Stimulated activated memory B cell treated with anti-CD40 and anti-IgM and Interleukin-4, amounts not matched to agents 10 μg/mL and 1 μg/mL and 100 μg/mL, for 72 hours (primary cell): ENCODE measurements at places on chromosomes 2 and 18.

- H3K36me3 ChIP-seq: no peaks in the 10 kb centered on the region
- no peaks in the 10 kb centered on the region for H3K4me1 ChIP-seq
- peaks cover 7% of the 10 kb centered on the region for H3K27me3 ChIP-seq
- no peak for ATAC-seq
- no peak overlapping the region for H3K4me3 ChIP-seq
- no peak overlapping the region for H3K27ac ChIP-seq
Measured at GRCh38 chr2:221975151-221975550, 323.6 kb downstream of the PAX3 start.

- H3K27ac ChIP-seq: no peak overlapping the region
- no peak for ATAC-seq
- no peaks in the 10 kb centered on the region for H3K4me1 ChIP-seq
- H3K27me3 ChIP-seq: peaks cover 21% of the 10 kb centered on the region
- H3K36me3 ChIP-seq: no peaks in the 10 kb centered on the region
Measured at GRCh38 chr2:3041841-3042600, 335.6 kb downstream of the EIPR1 start.

DNA sequence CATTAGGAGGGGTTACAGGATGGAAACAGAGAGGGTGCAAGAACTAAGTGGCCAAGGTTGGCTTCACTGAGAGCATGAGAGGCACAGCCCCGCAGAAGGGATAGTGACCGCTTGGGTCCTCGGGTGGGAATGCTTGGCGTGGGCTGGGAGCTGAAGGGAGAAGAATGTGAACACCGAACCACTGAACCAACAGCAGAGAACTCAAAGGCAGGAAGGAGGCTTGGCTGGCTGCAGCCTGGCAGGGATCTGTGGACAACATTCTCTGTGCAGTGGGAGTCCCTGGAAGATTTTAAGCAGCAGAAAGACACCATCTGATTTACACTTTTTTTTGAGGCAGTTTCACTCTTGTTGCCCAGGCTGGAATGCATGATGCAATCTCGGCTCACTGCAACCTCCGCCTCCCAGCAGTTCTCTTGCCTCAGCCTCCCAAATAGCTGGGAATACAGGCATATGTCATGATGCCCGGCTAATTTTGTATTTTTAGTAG lies 33.9 kb downstream of the SOWAHC start:
- H3K27ac ChIP-seq: no peak overlapping the region
- no peaks in the 10 kb centered on the region for H3K36me3 ChIP-seq
- no peaks in the 10 kb centered on the region for H3K4me1 ChIP-seq
- H3K27me3 ChIP-seq: peaks cover 16% of the 10 kb centered on the region

- H3K36me3 ChIP-seq: peaks cover 63% of the 10 kb centered on the region
- H3K4me1 ChIP-seq: peaks cover 6% of the 10 kb centered on the region
Measured at GRCh38 chr18:9239720-9240119, 94.9 kb upstream of the TWSG1 start.

DNA sequence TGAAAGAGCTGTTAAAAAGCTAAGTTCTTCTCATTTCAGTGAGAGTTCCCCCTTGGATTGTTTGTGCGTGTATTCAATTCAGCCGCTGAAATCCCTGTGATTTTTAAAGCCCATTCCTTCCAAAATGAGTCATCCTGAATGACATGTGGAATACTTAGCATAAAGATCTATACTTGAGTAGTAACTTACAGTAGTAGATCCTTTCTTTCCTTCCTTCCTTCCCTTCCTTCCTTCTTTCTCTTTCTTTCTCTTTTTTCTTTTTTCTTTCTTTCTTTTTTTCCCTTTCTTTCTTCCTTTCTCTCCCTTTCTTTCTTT lies 18.2 kb upstream of the SOX11 start:
- H3K36me3 ChIP-seq: no peaks in the 10 kb centered on the region
- peaks cover 26% of the 10 kb centered on the region for H3K27me3 ChIP-seq
- H3K4me3 ChIP-seq: no peak overlapping the region
- no peak overlapping the region for H3K27ac ChIP-seq

- H3K4me1 ChIP-seq: no peaks in the 10 kb centered on the region
- no peak for ATAC-seq
- H3K36me3 ChIP-seq: no peaks in the 10 kb centered on the region
- no peak overlapping the region for H3K4me3 ChIP-seq
- no peak overlapping the region for H3K27ac ChIP-seq
Measured at GRCh38 chr2:160609346-160609745, 115.7 kb upstream of the RBMS1 start.

GRCh38 chr2:153068052-153068451 lies 349.6 kb downstream of the ARL6IP6 start:
- H3K27me3 ChIP-seq: no peaks in the 10 kb centered on the region
- no peak overlapping the region for H3K27ac ChIP-seq
- ATAC-seq: no peak
- H3K36me3 ChIP-seq: no peaks in the 10 kb centered on the region
- no peak overlapping the region for H3K4me3 ChIP-seq

DNA sequence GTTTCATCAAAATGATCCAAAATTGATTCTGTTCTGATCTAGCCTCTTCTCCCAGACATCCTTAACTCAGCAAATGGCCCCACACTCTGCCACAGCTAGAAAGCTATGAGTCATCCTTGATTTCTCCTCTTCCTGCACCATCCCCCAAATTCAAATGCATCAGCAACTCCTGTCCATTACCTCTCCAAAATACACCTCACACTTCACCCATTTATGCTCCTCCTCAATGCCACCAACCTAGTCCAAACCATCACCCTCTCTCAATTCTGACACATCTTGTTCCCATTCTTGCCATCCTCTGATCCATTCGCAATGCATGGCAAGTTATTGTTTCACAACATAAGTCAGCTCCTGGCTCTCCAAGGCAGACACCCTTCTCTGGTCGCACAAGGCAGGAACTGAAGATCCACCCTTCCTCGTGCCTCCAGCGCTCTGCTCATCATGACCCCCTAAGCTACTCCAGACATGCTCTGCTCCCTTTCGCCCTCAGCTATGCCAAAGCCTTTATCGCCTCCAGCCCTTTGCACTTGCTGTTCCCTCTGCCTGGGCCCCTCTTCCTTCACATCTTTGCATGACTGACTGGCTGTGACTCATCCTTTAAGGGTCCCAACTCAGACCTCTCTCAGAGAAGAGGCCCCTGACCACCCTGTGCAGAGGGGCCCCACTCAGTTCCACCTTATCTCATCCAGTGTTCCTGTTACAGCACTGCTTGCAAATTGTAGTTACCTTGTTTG lies 83.6 kb downstream of the MREG start:
- H3K4me1 ChIP-seq: no peaks in the 10 kb centered on the region
- peaks cover 4% of the 10 kb centered on the region for H3K36me3 ChIP-seq
- ATAC-seq: no peak
- H3K27ac ChIP-seq: no peak overlapping the region

DNA sequence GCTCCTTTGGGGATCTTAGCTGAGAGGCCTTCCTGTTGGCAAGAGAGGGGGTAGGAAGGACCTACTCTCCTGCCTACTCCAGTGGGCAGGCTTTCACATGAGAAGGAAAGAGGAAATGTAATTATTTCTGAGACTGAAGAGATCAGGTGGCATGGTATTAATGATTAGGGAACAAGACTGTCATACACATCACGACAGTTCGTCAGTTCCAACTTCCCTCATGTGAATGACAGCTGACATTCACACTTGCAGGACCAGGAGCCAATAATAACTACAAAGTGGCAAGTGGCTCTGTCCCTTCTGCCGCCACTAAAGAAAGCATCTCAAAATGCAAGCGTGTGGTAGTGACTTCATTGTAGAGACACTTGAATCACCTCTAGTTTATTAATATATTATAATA lies 90.0 kb downstream of the ZCCHC2 start:
- H3K27ac ChIP-seq: no peak overlapping the region
- H3K36me3 ChIP-seq: no peaks in the 10 kb centered on the region
- H3K4me1 ChIP-seq: peaks cover 14% of the 10 kb centered on the region
- no peak overlapping the region for H3K4me3 ChIP-seq

- ATAC-seq: no peak
- H3K4me3 ChIP-seq: no peak overlapping the region
- peaks cover 54% of the 10 kb centered on the region for H3K36me3 ChIP-seq
- H3K4me1 ChIP-seq: no peaks in the 10 kb centered on the region
Measured at GRCh38 chr2:135230150-135230549, 178.1 kb downstream of the RAB3GAP1 start.

- no peaks in the 10 kb centered on the region for H3K27me3 ChIP-seq
- H3K36me3 ChIP-seq: no peaks in the 10 kb centered on the region
- no peak overlapping the region for H3K4me3 ChIP-seq
- H3K4me1 ChIP-seq: no peaks in the 10 kb centered on the region
Measured at GRCh38 chr18:42654556-42654955, 460.9 kb downstream of the RIT2 start.

GRCh38 chr18:10669441-10670100 lies 143.7 kb downstream of the NAPG start:
- no peak for ATAC-seq
- H3K4me1 ChIP-seq: no peaks in the 10 kb centered on the region
- H3K27ac ChIP-seq: no peak overlapping the region
- H3K27me3 ChIP-seq: no peaks in the 10 kb centered on the region
- H3K36me3 ChIP-seq: no peaks in the 10 kb centered on the region
- no peak overlapping the region for H3K4me3 ChIP-seq

DNA sequence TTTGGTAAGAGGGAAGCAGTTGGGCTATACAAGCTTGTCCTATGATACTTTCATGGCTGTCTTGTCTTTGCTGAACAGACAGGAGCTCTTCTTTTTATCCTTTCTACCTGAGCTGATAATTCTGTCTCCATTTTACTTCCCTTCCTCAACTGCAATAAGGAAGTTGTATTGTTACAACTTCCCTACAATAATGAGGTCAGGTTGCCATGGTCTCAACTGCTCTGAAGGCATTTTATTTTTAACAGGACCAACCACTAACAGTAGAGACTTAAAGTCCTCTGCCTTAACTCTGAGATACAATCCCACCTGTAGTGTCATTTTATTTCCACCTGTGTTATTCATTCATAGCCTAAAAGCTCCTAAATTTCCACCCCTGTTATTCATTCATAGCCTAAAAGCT lies 118.6 kb upstream of the PGAP1 start:
- H3K36me3 ChIP-seq: peaks cover 54% of the 10 kb centered on the region
- no peaks in the 10 kb centered on the region for H3K27me3 ChIP-seq
- peak overlapping the region; percentile 31 for H3K27ac ChIP-seq
- peaks cover 16% of the 10 kb centered on the region for H3K4me1 ChIP-seq

DNA sequence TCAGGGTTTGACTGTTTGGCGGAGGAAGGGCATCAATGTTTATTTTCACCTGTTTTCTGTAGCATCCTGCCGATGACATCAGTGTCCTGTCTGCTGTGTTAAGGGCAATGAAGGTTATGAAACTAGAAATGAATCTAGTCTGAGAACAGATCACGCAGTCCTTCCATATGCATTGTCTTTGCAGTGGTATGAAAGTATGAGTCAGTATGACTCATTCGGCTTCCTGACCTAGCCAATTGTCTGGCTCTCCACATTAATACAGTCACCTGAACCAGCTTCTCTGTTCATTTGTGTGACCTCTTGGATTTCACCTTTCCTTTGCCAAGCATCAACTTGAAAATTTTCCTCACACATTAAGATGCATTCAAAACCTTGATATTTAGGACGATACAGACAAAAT lies 353.8 kb downstream of the RND3 start:
- no peaks in the 10 kb centered on the region for H3K36me3 ChIP-seq
- no peaks in the 10 kb centered on the region for H3K4me1 ChIP-seq
- H3K27me3 ChIP-seq: no peaks in the 10 kb centered on the region
- ATAC-seq: no peak

- H3K27ac ChIP-seq: no peak overlapping the region
- H3K4me1 ChIP-seq: no peaks in the 10 kb centered on the region
- ATAC-seq: no peak
- no peak overlapping the region for H3K4me3 ChIP-seq
- peaks cover 7% of the 10 kb centered on the region for H3K36me3 ChIP-seq
- H3K27me3 ChIP-seq: no peaks in the 10 kb centered on the region
Measured at GRCh38 chr2:169716238-169716886, 17.3 kb upstream of the KLHL23 start.

GRCh38 chr18:78640246-78640995 lies 339.2 kb upstream of the SALL3 start:
- H3K4me1 ChIP-seq: peaks cover 9% of the 10 kb centered on the region
- ATAC-seq: no peak
- no peaks in the 10 kb centered on the region for H3K36me3 ChIP-seq
- no peak overlapping the region for H3K27ac ChIP-seq

GRCh38 chr2:17373041-17373440 lies 145.2 kb downstream of the RAD51AP2 start:
- no peak for ATAC-seq
- peaks cover 6% of the 10 kb centered on the region for H3K36me3 ChIP-seq
- no peaks in the 10 kb centered on the region for H3K4me1 ChIP-seq
- H3K4me3 ChIP-seq: no peak overlapping the region

DNA sequence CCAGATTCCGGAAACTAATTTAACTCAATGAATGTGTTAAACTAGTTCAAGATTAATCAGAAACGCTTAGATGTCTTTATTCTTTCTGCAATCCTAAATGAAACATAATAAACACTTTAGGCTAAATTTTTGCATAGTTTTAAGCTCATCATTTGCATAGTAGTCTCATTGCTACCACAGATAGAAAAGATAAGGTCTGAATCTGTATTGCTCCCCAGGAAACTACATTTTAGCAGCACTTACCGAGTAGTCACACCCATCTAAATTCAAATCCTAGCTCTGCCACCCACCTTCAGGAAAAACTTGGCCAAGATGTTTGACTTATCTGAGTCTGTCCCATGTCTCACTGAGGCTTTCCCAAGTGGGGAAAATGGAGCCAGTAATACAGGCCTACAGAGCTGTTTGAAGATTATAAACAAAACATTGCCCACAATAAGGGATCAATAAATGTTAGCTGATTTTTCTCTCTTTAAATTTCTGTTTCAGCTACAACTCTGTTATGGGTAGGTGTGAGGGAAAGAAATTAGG lies 87.0 kb downstream of the GALNT3 start:
- H3K27me3 ChIP-seq: peaks cover 16% of the 10 kb centered on the region
- no peak overlapping the region for H3K4me3 ChIP-seq
- no peaks in the 10 kb centered on the region for H3K4me1 ChIP-seq
- ATAC-seq: no peak
- H3K27ac ChIP-seq: no peak overlapping the region

- H3K36me3 ChIP-seq: no peaks in the 10 kb centered on the region
- no peak for ATAC-seq
- H3K4me3 ChIP-seq: no peak overlapping the region
- peaks cover 97% of the 10 kb centered on the region for H3K27me3 ChIP-seq
Measured at GRCh38 chr2:218983263-218983933, 1.6 kb downstream of the FEV start.

- no peak overlapping the region for H3K4me3 ChIP-seq
- H3K27ac ChIP-seq: peak overlapping the region; percentile 55
- H3K27me3 ChIP-seq: no peaks in the 10 kb centered on the region
- H3K4me1 ChIP-seq: peaks cover 68% of the 10 kb centered on the region
Measured at GRCh38 chr18:44938720-44939665, 258.3 kb downstream of the SETBP1 start.

GRCh38 chr2:6080932-6081753 lies 389.0 kb downstream of the SOX11 start:
- ATAC-seq: no peak
- no peak overlapping the region for H3K27ac ChIP-seq
- no peaks in the 10 kb centered on the region for H3K27me3 ChIP-seq

- no peaks in the 10 kb centered on the region for H3K4me1 ChIP-seq
- no peaks in the 10 kb centered on the region for H3K27me3 ChIP-seq
- H3K27ac ChIP-seq: no peak overlapping the region
Measured at GRCh38 chr2:170554278-170554955, 160.7 kb upstream of the SP5 start.
